ENCODE measurements at places on chromosomes 1 and 21.

- DNase-seq, result no peak
Observed at GRCh38 chr1:171868217-171868803, 27.0 kb downstream of the DNM3 start.

- no peak for DNase-seq
Observed at GRCh38 chr1:29240400-29240837, 4.1 kb downstream of the PTPRU start.

- DNase-seq, result no peak
Observed at GRCh38 chr1:5508669-5509330, 483.4 kb downstream of the NPHP4 start.

DNA sequence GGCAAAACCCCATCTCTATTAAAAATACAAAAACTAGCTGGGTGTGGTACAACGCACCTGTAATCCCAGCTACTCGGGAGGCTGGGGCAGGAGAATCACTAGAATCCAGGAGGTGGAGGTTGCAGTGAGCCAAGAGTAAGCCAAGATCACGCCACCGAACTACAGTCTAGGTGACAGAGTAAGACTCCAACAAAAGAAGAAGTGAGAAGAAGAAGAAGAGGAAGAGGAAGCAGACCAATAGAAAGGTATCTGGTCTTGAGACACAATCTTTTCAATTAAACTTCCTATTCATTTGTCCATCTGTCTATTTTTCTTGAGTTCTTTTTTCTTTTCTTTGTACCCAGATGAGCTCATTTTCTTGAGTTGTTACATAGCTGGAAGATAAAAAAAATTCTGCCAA, 55.7 kb upstream of the ACADM start:
- no peak for DNase-seq

DNA sequence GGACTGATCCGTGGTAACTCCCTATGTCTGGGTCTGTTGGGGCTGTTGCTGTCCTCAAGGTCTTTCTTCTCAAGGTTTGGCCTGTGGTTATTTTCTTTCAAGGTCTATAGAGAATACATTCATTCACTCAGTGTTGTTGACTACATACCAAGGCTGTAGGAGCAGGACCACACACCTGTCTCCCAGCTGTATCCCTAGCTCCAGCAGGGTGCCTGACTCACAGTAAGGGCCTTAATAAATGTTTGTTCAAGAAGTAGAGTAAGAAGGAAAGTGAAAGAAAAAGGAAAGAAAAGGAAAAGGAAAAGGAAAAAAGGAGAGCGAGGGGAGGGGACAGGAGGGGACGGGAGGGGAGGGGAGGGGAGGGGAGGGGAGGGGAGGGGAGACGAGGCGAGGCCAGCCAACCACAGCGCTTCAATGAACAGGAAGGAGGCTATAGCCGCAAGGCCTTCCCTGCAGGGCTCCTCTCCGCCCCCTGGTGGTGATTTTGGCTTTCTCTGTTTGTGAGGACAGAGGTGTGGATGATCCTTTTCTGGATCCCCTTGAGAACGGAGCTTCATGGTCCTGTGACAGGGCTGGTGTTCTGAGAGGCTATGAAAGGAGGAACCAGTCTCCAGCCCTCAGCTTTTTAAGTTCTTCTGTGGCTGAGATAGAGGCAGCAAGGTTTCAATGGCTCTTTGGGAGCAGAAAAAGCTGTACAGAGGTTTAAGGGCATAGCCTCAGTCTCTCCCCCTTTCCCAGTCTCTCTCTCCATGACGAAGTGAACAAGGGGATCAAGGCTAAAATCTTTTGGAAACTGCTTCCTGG, 30.6 kb upstream of the LCE5A start:
- DNase-seq, result no peak

- no peak for DNase-seq
Observed at GRCh38 chr1:99680270-99680669, 34.4 kb downstream of the PALMD start.

DNA sequence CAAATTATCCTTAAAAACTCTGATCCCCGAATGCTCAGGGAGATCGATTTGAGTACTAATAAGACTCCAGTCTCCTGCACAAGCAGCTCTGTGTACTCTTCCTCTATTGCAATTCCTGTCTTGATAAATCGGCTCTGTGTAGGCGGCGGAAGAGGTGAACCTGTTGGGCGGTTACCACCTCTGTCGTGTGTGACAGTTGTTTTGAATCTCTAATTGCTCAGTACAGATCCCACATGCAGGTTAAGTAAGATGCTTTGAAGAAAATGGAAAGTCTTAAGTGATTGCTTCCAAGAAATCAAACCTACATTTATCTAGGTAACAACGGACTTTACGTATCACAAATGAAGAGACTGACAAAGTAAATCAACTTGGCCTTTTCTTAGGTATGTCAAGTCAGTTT, 35.5 kb downstream of the COA6 start:
- DNase-seq, result no peak

- no peak for DNase-seq
Observed at GRCh38 chr1:58434181-58434580, 112.3 kb downstream of the OMA1 start.

DNA sequence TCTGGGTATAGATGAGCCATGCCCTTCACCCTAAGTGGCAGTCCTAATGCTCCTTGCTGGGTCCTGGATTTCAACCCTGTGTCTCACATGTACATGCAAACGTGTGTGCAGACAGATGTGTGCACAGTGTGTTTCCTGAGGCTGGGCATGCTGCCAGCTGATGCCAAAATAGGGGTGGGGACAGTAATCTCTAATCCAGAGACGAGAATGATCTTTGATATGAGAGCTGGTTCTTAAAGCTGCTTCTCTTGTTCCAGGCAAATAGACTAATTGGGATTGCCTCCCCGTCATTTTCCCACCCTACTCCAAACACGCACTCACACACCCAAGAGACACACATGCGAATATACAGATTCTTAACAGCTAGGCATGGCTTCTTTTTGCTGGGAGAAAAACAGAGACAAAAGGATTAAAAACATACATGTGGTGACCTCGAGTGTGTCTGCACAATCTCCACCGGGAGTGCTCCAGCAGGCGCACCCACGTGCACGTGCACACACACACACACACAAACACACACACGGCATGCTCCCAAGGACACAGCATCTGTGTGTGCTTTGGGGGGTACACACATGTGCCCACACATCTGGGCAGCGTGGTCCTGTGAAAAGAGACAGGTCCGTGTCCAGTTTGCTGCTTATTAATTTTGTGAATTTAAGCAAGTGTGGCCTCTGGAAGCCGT, 102.1 kb upstream of the ZBTB40 start:
- no peak for DNase-seq

DNA sequence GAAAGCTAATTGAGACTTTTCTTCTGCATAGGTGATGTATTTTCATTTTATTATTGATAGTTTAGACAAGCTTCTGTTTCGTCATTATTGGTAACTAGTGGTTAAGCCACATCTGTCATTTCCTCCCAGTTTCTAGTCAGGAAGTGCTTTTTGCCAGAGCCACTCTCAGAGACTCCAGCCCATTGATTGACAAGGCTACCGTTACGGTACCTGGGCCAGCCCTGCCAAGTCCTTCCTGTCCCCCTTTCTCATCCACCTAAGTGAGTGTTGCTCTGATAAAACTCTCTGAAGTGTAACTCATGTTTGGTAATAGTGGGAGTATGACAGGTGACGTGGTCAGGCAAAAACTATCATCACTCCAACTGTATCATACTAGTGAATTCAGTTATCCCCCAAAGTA, 29.6 kb upstream of the AGL start:
- DNase-seq, result no peak

DNA sequence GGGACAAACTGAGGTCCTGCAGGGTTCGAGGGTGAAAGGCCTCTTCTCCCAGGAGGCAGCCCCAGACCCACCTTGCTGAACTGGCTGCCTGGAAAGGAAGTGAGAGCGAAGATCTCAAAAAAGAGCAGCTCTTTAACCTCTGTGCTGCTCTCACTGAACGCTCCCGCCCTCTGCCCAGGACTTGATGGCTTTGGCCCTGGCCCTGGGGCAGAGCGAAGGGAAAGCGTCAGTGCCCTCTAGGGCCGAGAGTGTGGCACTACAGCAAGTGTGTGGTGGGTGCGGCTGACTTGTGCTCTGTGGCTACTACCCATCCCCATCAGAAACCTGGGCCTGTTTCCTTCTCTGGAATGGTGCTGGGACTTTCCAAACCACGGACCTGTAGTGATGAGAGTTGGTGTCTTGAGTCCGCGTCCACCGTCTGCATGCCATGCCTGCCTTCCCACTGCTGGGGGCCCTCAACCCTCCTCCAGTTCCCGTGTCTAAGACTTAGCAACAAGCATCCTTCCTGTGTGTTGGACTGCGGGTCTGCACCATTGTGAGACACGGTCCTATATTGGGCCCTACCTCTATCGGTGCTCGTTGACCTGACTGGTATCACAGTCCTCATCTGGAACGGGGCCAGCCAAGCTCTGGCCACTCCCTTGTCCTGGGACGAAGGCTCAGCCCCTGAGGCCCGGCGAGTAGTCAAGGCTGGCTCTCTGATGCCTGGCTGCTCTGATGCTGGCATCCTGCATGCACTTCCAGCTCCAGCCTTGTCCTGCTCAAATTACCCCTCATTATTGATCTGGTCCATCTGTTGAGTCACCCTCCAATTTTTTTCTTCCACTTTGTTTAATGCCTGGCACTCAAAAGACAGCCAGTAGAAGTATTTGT, 180.3 kb downstream of the DISC1 start:
- DNase-seq, result no peak

- DNase-seq, result no peak
Observed at GRCh38 chr21:14527696-14528652, 18.1 kb downstream of the SAMSN1 start.

DNA sequence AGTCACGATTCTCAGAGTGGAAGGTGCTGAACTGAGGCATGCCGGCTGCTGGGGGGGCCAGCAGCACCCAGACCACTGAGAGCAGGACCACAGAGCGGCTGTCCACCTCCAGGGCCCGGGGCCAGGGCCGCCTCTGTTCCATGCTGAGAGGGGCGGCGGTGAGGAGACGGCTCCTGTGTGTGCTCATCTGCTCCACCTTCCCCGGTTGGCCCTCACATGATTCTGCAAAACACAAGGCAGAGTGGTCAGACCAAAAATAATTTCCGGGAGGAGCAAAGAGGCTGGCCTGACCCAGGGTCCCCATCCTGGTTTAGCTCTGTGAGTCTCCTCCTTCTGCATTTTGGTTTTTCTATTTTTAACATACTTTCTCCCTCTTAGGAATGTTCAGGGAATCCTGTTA, 26.4 kb downstream of the PLXNA2 start:
- DNase-seq, result no peak

DNA sequence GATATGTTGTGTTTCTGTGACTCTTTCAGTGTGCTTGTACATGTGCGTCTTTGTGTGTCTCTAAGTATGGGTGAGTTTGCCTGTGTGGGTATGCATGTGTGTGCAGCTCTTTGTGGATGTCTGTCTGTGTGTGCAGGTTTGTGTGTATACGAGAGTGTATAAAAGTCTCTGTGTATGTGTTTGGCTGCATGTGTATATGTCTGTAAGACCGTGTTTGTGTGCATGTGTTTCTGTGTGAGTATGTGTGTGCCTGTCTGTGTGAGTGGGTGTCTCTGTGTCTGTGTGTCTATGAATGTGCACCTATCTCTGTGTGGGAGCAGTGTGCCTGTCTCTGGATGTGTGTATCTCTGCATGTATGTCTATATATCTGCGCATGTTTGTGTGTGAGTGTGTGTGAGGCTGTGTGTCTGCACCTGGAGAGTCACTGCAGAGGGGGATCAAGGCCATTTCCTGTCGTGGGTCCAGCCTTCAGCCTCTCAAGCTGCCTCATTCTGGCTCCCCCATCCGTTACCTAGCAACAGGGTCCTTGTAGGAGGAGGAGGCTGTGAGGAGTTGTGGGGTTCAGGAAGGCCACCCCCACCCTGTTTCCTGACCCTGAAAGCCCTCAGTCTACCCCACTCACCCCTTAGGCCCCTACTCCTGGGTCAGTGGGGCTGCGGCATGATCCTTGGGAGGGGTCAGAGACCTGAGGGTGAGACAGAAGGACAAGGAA, 10.4 kb downstream of the FGR start:
- DNase-seq, result no peak

GRCh38 chr21:29601047-29601446, 302.3 kb downstream of the BACH1 start:
- no peak for DNase-seq

GRCh38 chr1:209937996-209938959, at the start of gene SYT14:
Gene SYT14, plus strand, starts transcription at chr1:209938217. Its CDS starts 48 bp downstream, at chr1:209938265.
- DNase-seq, result no peak

DNA sequence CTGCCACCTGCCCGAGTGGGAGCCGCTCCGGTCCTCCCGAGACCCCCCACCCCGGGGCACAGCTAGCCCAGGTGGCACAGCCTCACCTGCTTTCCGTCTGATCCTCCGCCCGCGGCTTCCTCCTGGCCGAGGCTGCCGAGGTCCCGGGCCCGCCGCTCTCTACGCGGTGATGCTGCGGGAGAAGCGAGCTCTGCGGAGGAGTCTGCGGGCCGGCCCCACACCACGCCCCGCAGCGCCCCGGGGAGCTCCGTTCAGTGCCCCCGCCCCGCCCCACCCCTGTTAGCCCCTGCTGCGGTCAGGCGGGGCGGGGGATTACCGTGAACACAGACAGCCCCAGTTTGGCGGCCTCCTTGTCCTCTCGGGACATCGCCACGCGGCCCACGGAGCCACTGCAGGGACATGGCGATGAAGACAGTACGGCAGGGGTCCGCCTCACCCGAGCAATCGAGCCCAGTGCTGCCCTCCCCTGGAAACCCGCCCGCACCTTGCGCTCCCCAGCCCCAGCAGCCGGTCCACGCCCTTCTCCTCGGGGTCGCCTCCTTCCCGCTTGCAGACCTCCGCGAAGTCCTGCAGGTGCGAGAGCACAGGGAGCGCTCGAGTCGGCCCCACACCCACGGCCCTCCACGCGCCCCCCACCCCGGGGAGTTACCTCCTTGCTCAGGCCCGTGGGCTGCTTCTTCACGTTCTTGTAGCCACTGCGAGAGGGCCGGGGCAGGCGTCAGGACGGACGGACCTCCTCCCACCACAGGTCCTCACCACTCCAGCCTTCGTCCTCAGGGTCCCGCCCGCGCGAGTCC, 933 bp downstream of the C1orf35 start:
- DNase-seq, result no peak

DNA sequence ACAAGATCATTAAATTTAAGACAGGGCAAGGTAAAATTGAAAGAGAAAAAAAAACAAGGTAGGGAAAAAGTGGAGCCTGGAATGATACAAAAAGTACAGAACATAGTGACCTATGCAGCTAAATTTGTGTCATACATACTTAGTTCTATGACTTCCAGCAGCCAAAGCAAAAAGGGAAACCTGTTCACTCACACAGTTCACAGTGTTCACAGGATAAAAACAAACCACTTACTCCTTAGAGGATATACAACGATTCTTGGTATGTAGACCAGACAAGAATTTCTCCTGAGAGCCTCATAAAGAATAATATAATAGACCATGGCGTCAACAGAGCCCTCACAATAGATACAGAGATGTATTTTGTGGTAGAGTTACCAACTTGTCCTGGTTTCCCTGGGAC, 27.5 kb downstream of the COA7 start:
- peak; percentile 64 for DNase-seq

DNA sequence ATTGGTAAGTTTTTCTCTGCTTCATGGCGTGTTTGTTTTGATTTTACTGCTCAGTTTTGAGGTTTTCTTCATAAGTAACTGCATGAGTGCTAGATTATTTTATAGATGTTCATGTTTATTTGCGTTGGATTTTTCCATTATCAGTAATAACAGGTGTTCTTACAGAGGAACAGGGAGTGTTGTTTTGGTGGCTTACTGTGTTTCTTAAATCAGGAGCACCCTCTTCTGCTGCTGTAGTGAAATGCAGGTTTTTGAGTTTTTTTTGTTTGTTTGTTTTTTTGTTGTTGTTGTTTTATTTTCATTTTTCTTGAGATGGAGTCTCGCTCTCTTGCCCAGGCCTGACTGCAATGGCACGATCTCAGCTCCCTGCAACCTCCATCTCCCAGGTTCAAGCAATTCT, 32.6 kb downstream of the CTBS start:
- DNase-seq, result no peak

- DNase-seq, result peak; percentile 71
Observed at GRCh38 chr1:108816049-108816893, 40.6 kb downstream of the AKNAD1 start.

- DNase-seq, result no peak
Observed at GRCh38 chr1:67239738-67240137, 67.9 kb upstream of the IL12RB2 start.
